ENCODE measurements at places on chromosomes 13 and 19. TPM values are rescaled to one million over a fixed set of nuclear protein-coding genes. Genes with fewer than 3 reads are reported as not detected.

ZNF415 gene
- total RNA-seq, result 13.7 TPM

KLK11 gene
- total RNA-seq, result not detected

PRR19 gene
- total RNA-seq, result 0.14 TPM

NFILZ gene
- not detected for total RNA-seq

Measured in smooth muscle cell of bladder (primary cell).